Fibroblast of gingiva (primary cell): ENCODE measurements at places on chromosomes 7 and 10.
A peak's percentile ranks its signal among the peaks of the same experiment; 100 is the strongest.

DNA sequence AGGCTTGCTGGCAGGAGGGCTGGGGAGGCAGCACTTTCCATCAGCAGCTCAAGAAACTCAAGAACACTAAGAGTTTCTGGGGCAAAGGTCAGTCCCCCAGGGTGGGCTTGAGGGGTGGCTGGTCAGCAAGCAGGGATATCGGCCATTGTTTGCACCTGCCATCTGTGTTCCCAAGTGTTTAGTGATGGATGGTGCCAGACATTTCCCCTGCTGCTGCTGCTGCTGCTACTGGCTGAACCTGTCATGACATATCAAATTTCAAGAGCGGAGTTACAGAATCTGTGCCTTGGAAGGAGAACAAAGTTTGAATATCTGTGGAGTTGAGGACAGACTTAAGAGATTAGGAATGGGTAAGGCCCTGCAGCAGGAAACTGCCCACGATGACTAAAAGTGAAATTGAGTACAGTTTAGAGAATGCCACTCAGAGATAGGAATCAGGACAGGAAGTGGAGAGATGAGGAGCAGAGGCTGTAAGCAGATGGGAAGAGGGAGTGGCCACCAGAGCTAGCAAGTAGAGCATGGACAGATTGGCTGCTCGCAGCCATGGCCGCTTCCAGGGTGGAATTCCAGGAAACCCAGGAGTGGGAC, 39.2 kb upstream of the PPP1R3C start:
- peak; percentile 31 for DNase-seq

DNA sequence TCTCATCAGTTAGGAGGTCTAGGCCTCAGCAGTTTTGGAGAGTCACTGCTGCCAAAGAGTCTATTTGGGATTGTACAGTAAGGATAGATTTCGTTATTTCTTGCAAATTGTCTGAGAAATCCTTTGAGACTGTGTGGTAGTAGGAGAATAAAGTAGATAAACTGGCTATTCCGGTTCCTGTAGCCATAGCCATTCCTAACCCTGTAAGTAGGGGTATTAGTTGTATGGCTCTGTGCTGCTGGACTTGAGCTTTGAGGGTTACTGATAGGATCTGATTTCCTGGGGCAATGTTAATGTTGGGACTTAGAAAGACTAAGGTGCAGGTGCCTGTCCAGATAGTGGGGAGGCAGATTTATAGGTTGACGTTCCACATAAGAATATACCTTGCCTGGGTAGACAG, 36.1 kb upstream of the ZNF138 start:
- DNase-seq: no peak

GRCh38 chr10:87724789-87725188, 65.1 kb downstream of the PAPSS2 start:
- DNase-seq: no peak

DNA sequence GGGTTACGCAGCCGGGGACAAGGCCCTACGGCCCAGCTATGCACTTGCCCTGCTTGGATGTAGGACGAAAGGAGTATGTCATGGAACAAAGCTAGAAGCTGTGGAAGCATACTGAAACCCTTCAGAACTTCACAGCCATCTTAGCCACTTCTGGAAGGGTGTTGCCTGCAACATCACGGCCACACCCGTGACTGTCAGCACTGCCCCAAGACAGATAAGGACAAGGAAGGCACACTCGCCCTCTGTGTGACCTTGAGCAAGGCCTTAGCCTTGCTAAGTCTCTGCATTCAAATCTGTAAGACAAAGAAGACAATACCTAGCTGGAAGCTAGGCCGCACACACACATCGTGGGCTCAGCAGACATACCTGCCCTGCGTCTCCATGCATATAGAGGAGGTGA, 352.5 kb upstream of the MGMT start:
- no peak for DNase-seq

- DNase-seq: no peak
These were observed 10.6 kb downstream of the CCSER2 start for GRCh38 chr10:84339025-84339424.
